ENCODE measurements at places on chromosomes 3 and 15.

GRCh38 chr3:14082108-14082657, 42.5 kb downstream of the CHCHD4 start:
- no peak for DNase-seq

- no peak for DNase-seq
Observed at GRCh38 chr3:156474560-156475389, 80.1 kb downstream of the SSR3 start.

DNA sequence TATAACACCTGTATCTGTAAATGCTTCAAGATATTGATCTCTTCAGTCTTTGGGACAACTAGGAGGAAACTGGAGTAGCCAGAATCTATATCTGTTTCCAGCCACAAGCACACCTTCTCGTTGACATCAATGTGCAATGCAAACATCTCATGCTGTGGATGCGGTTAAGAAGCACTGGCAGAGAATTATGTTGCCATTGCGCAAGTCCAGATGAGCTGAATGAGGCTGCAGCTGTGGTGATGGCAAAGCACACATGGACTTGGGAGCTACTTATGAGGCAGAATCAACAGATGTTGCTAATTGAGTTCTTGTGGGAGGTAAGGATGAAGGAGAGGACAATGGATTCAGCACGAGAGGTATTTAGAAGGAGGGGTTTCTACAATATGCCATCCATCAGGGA, 90.9 kb downstream of the STRIT1 start:
- no peak for DNase-seq

- no peak for DNase-seq
Observed at GRCh38 chr15:28929200-28929599, 43.4 kb downstream of the APBA2 start.

- DNase-seq: no peak
Observed at GRCh38 chr15:29566914-29567313, 255.4 kb downstream of the TJP1 start.

DNA sequence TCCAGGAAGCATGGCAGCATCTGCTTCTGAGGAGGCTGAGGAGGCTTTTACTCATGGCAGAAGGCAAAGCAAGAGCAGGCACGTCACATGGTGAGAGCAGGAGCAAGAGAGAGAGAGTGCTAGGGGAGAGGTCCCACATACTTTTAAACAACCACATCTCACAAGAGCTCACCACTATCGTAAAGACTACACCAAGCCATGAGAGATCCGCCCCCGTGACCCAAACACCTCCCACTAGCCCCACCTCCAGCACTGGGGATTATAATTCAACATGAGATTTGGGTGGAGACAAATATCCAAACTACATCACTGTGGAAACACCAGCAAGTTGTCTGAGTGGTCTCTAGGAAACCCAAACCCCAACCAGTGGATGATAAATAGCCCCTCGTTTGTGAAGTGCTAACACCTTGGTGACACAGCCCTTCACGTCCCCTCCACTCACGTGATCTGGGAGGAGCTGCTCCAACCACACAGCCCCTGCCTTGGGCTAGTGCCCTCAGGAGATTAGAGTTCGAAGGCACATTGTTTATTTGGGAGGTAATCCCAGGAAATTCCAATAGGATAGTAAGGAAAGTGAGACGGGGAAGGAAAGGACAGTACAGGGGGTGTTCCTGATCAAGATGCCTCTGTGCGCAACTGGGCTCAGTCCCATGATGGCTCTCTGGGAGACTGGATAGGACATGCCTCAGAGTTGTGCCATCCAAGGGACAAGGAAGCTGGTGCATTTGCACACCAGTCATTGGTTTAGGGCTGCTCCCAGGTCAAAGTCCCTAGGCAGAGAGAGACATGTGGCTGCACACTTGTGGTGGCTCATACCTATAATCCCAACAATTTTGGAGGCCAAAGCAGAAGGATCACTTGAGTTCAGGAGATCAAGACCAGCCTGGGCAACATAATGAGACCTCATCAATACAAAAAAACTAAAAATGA, 80.6 kb upstream of the CTNNB1 start:
- DNase-seq: no peak

- no peak for DNase-seq
Observed at GRCh38 chr3:197021231-197021630, 8.4 kb downstream of the MELTF start.

DNA sequence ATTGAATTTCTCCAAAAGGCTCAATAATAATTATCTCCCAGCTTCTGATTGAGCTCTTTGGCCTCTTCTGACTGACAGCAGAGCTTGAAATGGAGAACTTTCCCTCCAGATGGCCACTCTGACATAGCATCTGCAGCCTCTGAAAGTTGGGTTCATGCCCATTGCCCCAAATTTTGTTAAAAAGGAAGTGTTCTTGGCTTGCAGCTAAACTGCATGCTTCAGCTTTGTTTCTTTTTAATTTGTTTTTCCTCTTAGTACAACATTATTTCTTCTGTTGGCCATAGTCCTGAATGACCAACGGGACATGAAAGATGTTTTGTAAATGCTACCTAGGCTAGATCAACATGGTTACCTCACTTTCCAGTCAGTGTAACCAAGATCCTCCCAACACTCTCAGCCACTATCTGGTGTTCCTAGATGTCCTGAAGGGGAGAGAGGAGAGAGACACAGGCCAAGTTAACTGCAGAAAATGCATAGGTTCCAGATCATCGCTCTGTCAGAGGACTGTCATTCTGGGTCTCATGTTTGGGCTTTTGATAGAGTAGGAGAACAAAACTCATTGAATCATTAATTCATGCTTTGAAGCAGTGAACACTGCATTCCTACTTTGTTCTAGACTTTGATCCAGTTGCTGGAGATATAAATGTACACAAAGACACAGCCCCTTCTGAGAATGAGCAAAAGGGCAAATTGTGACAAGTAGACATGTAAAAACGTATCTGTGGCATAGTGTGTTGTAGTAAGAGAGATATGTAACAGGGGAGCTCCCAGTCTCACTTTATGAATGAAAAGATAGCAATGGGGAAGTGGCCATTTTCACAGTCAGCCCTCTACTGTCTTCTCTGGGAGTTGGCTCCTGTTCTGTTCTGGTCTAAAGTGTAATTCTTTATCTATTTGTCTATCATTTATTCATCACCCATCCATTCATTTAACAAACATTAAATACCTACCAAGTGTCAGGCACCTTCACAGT, 156.2 kb downstream of the ZNF621 start:
- DNase-seq: no peak

GRCh38 chr3:182965861-182966366, 14.4 kb downstream of the DCUN1D1 start:
- no peak for DNase-seq

DNA sequence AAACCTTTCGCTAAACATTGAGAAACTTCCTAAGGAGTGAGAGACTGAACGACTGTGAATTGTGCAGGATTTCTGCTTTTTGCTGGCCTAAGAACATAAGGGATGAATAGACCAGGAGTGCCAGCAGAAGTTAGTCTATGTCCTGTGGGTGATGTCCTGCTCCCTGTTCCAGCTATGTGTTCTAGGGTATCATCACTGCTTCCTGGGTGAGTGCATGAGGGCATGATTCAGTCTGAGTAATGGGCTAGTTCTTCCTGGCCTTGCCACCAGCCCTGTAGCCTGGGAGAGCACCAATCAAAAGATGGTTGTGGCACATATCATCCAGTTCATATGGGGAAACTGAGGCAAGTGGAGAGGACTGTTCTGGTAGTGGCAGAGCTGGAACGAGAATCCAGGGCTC, 153.9 kb upstream of the TPM1 start:
- no peak for DNase-seq

- DNase-seq: no peak
Observed at GRCh38 chr3:57065588-57065987, 5.1 kb downstream of the SPATA12 start.

GRCh38 chr3:126135406-126136076, 44.8 kb downstream of the ALDH1L1 start:
- DNase-seq: no peak

- DNase-seq: no peak
Observed at GRCh38 chr3:194885766-194886165, 200.1 kb downstream of the FAM43A start.

GRCh38 chr15:75235760-75236729, 22.1 kb upstream of the GOLGA6C start:
- DNase-seq: no peak

- DNase-seq: no peak
Observed at GRCh38 chr15:88833731-88834100, 30.5 kb downstream of the ACAN start.

- DNase-seq: no peak
Observed at GRCh38 chr3:121736112-121736511, 13.4 kb downstream of the GOLGB1 start.

DNA sequence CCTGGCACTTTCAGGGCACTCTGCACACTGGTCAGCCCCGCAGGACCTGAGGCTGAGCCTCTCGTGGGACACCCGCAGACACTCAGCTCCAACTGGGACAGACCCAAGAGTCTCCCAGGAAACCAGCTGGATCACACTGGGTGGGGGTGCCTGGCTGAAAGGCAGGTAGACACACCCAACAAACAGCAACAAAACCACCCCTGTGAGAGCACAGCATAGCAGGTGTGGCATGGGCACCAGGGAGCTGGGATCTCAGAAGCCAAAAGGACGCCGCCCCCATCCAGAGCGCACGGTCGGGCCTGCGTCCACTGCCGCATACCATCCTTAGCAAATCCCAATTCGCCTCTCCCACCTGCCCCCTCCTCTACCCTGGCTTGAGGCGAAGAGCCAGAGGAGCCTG, 154.2 kb upstream of the LINGO1 start:
- no peak for DNase-seq

DNA sequence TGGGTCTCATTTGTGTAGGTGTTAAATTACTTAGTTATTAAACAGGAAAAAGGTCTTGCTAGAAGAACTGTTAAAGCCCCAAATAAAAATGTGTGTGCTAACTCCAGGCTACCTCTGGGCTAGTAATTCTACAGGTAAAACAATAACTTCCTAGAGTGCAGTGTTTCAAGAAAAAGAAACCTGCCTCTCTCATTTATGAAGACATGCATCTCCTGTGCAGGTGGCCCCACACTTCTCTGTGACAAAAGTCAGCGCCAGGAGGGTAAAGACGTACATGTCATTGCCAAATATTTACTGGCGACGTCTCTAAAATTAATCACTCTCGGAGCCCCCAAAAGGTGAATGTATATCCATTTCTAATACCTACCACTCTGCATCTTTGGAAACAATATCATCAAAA, 131.7 kb downstream of the FOXP1 start:
- no peak for DNase-seq

DNA sequence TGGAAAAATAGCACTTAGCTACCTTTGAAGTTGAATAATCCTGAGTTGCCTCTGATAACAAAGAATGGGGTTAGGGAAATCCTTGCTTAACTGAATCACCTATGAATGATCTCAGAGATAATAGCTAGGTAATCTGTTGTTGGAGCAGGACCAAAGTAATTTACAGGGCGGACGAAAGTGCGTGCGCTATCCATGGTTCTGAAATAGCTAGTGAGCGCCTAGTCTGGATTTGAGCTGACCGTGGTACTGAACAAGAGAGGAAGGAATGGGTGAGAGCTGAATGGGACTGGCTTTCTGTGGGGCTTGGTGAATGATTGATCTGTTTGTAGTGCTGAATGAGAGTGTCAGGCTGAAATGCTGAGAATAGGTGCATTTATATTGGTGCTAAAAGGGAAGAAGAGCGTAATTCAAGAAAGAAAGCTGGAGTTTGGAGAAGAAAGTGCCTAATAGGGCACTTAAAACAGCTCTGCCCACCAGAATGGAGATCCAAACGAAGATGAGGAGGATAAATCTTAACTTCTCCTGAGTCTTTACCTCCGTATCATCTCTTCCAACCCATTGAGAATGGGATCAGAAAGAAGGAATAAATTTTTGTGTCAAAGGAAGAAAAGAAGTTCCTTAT, 10.1 kb downstream of the SCN10A start:
- DNase-seq: peak; percentile 2

- no peak for DNase-seq
Observed at GRCh38 chr3:193078996-193079753, 161.5 kb upstream of the MB21D2 start.

DNA sequence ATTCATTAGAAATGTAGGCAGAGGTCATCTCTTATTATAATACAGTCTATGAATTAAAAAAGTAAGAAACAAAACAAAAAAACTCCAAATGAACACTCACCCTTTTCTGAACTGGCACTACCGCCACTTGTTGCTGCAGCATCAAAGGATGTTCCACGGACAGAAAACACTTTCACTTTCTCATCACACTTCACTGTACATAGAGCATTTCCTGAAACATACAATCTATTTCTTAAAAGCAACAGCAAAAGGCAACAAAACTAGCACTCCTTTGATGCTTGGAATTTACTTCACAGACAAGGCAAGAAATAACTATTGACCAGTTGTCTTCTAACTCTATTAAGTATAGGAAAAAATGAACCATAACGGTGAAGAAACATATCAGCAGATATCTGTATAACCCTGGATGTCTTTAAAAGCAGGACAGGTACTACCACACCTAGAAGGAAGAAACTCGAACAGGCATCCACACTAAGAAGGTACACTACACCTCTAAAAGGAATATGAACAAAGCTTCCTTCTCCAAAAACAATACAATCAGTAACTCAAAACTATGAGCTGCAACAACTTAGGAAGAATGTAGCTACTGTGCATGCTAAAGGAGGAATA, 24.9 kb downstream of the ETFA start:
- no peak for DNase-seq

GRCh38 chr3:159806412-159806811, 182.2 kb upstream of the IL12A start:
- DNase-seq: no peak

- DNase-seq: no peak
Observed at GRCh38 chr3:10753964-10754363, 62.1 kb upstream of the SLC6A11 start.

- no peak for DNase-seq
Observed at GRCh38 chr3:39712413-39713048, 96.9 kb upstream of the MYRIP start.

- no peak for DNase-seq
Observed at GRCh38 chr15:85899927-85900326, 105.2 kb upstream of the KLHL25 start.

DNA sequence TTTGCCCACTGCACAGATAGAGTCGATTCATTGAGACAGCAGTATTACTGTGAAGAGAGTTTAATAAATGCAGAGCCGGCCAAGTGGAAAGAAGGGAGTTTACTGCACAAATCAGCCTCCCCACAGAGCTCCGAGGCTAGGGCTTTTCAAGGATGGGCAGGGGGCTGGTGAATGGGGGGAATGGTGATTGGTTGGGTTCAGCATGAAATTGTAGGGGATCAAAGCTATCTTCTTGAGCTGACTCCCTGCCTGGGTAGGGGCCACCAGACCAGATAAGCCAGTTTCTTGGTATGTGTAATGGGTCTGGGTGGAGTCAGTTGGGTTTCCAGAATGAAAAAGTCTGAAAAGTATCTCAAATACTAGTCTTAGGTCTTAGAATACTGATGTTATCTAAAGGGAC, 66.6 kb downstream of the SYNPR start:
- DNase-seq: no peak

- no peak for DNase-seq
Observed at GRCh38 chr3:3288255-3288654, 108.8 kb upstream of the CRBN start.

DNA sequence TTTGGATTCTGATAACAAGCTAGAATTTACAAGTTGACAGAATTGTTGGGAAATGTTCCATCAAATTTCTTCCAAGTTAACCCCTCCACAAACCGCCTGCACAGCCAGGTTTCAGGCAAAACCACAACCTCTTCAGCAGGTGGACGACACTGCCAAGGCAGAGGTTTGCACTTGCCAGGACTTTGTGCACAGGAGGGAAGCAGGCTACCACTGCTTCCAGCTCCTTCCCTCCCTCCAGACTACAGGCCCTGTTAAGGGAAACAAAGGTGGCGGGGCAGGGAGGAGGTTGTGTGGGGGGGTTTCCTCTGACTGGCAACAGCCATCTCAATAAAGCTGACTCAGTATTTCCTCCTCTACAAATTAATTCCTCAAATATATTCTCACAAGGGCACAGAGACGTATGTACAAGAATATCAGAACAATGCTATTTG, 42.2 kb downstream of the TBC1D2B start:
- no peak for DNase-seq
